ENCODE measurements at places on chromosomes 2 and 18. TPM values are rescaled to one million over a fixed set of nuclear protein-coding genes. Genes with fewer than 3 reads are reported as not detected.

The PAIP2B gene
- 10.0 TPM for polyA plus RNA-seq

The CGREF1 gene
- 0.41 TPM for polyA plus RNA-seq

The SPATA3 gene
- polyA plus RNA-seq, result not detected

DNA sequence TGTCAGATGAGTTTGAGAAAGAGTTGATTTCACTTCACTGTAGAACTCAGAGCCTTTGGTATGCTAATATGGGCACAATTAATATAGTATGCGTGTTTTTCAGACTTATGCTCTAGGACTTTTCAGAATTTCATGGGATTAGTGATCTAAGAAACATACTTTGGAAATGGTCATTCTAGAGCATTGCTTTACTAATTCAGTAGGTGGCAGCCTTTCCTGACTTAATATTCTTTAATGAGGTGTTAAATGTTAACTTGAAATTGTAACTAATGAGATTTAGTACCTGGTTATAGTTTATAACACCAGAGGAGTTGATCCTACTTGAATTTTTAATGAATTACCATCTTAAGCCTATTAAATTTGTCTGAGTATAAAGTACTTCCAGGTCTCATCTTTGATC is 28.4 kb downstream of the ACTR2 start:
- no peak for DNase-seq

- DNase-seq, result no peak
These were observed 88.8 kb upstream of the ASB18 start for GRCh38 chr2:236352761-236353593.

- no peak for DNase-seq
These were observed 79.9 kb downstream of the SH3RF3 start for GRCh38 chr2:109208951-109209335.

DNA sequence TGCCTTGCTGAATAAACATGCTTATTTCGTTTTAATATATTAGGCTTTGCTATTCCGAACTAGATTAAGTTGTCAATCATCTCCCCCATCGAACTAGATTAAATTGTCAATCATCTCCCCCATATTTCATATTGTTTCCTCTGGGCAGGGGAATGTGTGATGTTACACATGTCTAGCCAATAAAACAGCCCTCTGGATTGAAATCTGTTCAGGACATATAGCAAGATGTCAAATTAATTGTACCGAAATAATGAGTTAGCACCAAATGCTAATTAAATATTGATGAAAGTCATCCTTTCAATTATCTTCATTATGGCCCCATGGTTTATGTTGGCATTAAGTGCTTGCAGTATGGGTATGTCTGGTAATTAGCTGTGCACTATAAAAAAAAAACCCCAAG is 135.5 kb downstream of the SPOPL start:
- no peak for DNase-seq

- DNase-seq, result no peak
These were observed 979.7 kb downstream of the DPP10 start for GRCh38 chr2:115422004-115422634.

- DNase-seq, result no peak
These were observed 406.9 kb downstream of the LNPK start for GRCh38 chr2:175595139-175595538.
